ENCODE measurements at places on chromosomes 6 and 20.

DNA sequence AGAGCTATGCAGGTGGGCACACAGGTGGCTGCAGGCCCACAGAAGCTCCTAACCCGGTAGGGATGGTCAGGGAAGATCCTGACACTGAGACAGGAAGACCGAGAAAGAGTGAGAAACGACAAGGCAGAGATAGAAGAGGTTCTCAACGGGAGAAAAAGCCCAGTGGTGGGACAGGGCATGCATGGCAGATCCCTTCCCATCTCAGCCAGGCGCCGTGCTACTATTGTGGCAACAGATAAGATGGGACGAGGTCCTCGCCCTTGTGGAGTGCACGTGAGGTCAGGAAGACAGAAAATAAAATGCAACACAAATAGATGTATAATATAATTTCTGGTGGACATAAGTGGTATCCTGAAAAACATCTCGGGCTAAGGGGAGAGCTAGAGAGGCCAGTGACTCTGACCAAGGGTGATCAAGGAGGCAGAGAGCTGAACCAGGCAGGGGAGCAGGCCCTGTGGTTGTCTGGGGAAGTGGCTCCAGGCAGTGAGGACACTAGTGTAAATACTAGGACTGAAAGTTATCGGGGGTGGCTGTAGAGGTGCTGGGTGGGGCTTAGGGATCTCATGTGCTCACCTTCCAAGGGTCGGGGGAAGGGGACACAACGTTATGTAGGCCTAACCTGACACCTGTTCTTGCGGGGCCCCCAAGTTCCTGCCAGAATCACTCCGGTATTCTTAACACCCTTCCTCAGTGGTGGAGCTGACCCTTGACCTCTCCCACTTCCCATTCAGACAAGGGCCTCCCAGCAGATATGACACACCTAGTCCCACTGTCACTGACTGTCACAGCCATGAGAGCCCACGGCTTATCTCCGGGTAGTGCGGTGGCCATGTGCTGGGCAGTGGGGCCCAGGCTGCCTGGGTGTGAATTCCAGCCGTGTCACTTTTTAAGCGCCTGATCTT is 1.0 kb downstream of the SRXN1 start:
- DNase-seq = no peak

DNA sequence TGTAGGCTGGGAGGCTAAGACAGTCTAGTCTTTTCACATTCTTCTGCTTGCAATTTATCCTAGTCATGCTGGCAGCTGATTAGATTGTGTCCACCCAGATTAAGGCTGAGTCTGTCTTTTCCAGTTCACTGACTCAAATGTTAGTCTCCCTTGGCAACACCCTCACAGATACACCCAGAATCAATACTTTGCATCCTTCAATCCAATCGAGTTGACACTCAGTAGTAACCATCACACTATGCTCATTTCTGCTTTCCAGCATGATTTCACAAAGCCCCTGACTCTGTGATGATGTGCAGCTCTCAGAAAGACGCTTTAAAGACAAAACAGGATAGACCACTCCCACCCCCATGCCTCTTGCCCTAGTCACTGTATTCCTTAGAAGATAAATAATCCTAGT is 693.0 kb downstream of the HTR1B start:
- no peak for DNase-seq

- no peak for DNase-seq
These were observed 134.1 kb upstream of the CITED2 start for GRCh38 chr6:139508576-139508975.

- DNase-seq = no peak
These were observed 51.0 kb upstream of the IL20RA start for GRCh38 chr6:137095651-137096238.

DNA sequence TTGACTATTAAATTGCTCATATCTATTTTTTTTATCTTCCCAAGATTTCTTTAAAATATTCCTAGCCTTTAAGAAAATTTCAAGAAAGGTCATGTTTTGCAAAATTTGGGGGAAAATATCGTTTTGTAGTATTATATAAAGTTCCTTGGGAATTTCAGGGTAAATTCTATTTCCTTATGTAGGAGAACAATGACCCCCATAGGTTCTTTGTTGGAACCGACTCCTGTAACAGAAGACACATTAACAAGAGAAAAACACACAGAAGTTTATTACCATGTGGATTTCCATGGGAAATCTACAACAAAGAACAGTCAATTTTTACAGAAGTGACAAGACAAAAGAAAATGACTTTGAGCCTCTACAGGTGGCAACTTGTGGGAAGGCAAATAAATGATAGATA is 68.1 kb downstream of the ADGB start:
- DNase-seq = no peak

DNA sequence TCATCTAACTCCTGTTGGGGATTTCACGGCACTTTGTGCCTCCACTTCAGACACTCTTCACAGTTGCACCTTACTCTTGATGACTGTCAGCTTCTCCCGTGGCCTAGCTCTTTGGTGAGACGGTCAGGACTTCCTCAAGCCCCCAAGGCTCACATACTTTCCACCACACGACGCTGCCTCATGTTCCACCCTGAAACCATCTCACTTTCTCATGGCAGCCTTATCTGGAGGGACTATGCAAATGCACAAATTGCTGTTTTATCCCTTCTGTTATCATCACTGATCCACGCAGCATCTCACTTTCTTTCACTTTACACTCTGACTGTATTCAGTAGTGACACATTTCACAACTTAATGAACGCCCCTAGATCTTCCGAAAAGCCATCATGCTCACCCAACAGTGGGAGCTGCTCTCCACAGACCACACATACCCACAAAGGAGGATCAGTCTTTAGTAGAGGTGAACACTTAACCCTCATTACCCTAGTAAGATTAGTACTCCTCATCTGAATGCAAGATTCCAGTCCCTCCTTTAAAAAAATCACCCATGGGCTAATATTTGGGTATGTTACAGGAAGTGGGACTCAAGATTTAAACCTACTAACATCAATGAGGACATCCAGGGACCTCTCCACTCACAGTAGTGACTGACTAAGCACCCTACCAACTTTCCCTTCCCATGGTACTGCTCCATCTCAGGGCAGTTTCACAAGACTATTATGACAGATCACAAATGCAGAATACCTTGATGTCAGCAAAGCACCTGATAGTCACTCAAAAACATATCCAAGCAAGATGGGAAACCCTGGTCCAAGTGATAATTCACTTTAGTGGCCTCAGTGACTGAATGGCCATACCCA is 35.4 kb downstream of the FYN start:
- no peak for DNase-seq

- no peak for DNase-seq
These were observed 42.2 kb downstream of the GNAS-AS1 start for GRCh38 chr20:58808271-58809046.

- no peak for DNase-seq
These were observed 218.6 kb upstream of the MOCS1 start for GRCh38 chr6:40152701-40153436.

- no peak for DNase-seq
These were observed 72.9 kb upstream of the DTNBP1 start for GRCh38 chr6:15735567-15736265.

GRCh38 chr20:40294175-40294574 is 394.9 kb downstream of the MAFB start:
- DNase-seq = no peak

GRCh38 chr20:33131949-33132473 is 35.9 kb upstream of the BPIFA2 start:
- no peak for DNase-seq

DNA sequence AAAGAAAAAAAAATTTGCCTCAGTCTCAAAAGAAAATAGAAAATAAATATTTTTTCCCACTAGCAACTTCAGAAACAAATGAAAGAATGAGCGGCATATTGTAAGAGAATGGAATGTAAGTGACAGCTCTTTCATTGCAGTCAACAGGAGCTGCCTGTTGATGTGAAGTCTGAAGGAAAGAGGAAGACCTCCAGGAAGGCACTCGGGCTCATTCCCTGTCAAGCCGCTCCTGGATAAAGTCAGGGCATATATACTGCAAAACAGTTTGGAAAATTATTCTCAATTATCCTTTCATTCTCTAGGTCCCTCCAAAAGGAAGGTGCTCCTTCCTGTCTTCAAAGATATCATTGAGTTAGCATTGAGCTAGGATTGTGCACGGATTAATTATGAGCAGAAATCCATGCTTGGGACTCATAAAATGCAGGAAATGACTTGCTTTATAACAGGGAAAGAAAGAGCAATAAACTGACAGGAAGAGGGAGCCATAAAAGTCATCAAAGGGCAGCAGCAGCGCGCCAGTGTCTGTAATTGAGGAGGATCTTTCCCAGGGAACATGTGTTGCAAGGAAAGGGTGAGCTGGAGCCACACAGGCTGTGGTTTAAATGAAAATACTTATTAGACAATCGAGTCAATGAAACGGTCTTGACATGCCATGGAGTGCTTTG is 218.2 kb downstream of the C6orf118 start:
- no peak for DNase-seq

DNA sequence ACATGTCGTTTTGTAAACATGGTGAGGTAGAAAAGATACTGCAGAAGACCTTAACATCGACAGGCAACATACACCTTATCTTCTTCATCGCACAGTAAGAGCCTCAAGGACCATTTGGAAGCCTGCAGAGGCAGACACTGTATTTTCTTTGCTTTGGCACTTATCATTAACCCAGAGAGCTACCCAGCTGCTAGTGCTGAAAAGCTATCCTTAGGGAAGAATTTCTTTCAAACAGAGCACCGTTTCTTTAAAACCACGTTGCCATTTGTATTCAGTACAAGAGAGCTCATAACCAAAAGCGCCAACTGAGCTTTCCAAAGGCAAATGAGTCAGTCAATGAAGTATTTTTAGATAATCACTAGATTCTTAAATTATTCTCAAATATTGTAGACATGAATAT is 306.6 kb downstream of the EPM2A start:
- no peak for DNase-seq

DNA sequence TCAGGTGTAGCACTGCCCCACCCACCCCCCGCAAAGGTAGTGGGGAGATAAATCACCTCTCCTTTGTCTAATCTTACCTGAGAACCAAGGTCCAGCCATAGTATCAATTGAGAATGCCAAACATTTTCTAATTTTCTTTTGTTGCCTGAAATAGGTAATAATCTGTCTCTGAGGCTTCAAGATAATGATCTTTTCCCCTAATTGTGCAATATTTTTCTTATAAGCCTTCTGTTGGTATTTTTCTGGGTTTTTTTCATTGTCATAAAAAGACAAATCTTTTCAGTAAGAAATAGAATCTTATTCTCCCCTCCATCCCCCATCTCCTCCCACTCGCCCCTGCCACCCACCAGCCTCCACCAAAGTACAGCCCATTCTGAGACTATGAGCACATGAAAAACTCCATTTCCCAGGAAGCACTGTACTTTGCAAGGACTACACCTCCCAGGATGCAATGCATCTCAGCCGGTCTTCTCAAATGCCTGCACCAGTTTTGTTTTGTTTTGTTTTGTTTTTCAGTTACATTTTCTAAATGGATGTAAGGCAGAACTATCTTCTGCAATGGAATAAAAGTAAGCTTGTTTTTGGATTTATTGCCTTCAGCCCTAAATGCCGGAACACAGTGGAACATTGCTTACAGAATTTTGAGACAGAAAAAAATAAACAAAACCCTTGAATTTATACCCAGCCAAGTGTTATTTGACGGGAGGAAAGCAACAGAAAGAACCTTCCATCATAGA is 268.0 kb downstream of the TFAP2A start:
- peak; percentile 3 for DNase-seq

DNA sequence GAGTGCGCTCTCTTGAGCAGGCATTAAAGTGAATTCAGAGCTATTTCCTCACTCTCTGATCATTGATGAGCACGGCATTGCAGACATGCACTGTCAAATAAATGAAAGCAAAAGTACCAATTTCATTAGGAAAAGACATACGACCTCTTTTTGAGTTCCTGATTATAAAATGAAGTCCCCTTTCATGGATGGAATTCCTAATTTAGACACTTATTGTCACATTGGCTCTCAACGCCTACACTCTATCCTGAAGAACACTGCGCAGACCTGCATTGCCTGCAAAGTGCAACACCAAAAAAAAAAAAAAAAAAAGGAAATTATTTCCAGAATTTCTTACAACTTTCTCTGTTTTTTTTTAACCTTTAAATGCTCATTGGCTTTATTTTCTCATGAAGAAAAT is 1.6 kb downstream of the ADGRB3 start:
- no peak for DNase-seq

- no peak for DNase-seq
These were observed 570.0 kb downstream of the TBC1D32 start for GRCh38 chr6:120764312-120764711.

- DNase-seq = no peak
These were observed 794.7 kb downstream of the DHX35 start for GRCh38 chr20:39756828-39757227.

DNA sequence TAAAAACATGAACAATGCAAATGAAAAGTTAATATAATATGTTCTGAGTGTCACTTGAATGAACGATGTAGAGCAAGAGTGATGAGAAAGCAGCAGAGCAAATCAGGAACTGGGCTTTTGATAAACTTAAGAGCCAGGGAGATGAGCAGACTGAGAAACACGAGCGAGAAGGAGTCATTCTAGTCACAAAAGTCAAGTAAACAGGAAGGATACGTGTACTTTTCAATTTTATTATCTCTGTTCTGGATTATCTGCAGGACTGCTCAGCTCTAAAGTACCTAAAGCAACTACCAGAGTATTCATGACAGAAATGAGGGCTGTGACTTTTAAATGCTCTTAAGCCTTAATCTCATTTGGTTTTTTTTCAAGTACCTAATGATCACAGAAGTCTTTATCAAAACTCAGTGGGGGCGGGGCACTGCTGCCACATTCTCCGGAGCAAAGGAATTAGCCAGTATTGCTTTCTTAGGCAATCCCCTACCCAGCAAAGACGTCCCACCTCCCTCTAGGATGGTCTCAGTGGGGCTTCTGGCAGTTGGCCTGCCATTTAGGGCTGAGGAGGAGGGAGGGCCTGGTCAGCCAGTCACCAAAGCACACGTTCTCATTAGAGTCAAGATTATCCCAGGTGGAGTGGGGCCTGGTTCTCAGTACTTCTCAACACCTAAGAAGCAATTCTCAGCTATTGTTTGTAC is 8.6 kb downstream of the MAN1A1 start:
- DNase-seq = no peak

GRCh38 chr6:157756708-157757429 is 66.2 kb upstream of the SNX9 start:
- peak; percentile 64 for DNase-seq

DNA sequence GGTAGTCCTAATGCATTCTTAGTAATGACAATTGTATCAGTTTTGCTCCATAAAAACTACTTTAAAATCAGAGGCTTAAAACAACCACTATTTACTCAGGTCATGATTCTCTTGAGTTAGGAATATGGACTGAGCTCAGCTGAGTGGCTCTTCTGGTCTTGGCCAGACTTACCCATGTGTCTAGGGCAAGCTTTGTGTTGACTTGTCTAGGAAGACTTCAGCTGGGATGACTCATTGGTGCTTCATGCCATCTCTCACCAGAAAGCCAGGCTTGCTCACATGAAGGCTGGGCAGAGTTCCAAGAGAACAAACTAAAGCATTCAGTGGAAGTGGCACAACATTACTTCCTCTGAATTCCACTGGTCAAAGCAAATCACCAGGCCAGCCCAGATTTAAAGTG is 155.3 kb downstream of the DHX35 start:
- no peak for DNase-seq

DNA sequence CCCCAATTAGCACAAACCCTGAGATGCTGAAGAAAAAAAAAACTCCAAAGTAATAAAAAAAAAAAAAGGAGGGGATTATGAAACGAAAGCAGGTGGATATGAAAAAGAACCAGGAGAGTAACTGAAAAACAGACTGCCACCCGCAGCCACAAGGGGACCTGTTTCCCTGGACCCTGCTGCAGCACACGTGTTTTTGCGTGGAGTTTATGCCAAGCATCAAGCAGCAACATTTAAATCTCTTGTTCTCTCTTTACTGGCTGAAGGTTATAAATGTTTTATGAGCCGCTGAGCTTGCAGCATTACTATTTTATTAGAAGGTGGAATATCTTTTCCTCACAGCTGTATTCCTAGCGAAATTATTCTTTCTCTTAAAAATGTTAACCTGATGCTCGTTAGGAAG is 131.6 kb upstream of the OLIG3 start:
- DNase-seq = no peak

Measured in hepatic stellate cell (primary cell).